ENCODE measurements at places on chromosomes 7 and 10.
A peak's percentile ranks its signal among the peaks of the same experiment; 100 is the strongest.

GRCh38 chr7:38335492-38336147 lies 62.2 kb upstream of the TARP start:
- DNase-seq: peak; percentile 80

DNA sequence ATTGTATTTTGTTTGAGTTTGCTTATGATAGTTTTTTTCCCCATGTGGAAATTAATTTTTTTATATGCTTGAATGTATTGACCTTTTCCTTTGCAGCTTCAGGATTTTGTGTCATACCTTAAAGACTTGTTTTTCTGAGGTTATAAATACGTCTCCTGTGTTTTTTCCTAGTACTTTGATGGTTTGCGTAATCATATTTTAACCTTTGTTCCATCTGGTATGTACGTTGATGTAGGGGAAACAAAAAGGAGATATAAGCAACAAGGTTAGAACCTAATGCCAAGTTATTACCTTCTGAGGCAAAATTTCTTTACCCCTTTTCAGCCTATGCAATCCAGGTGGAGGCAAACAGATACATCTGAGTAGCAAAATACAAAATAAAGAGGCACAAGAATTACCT lies 17.9 kb downstream of the FGL2 start:
- no peak for DNase-seq

- no peak for DNase-seq
Measured at GRCh38 chr10:55330486-55330885, 529.5 kb upstream of the PCDH15 start.

GRCh38 chr7:123819001-123819400 lies 26.0 kb upstream of the HYAL4 start:
- DNase-seq: no peak

GRCh38 chr7:28182071-28182471 lies 1.5 kb upstream of the JAZF1 start:
- no peak for DNase-seq

DNA sequence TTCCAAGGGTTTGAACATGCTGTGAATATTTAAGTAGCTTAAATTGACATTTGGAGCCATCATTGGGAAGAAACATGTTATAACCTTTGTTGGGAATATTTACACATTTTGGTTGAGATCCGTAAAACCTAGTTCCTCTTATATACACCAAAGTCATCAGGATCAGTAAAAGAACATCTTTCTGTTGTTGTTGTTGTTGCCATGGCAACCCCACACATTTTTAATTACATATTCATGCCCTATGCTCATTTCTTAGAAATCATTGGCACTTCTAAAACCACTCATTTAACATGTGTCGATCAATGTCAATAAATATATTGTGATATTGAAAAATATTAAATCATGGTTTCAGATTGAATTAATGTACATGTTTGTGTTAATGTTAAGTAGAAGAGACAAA lies 122.6 kb downstream of the POU6F2 start:
- DNase-seq: no peak

- DNase-seq: peak; percentile 72
Measured at GRCh38 chr10:125812128-125812750, 10.8 kb downstream of the UROS start.

DNA sequence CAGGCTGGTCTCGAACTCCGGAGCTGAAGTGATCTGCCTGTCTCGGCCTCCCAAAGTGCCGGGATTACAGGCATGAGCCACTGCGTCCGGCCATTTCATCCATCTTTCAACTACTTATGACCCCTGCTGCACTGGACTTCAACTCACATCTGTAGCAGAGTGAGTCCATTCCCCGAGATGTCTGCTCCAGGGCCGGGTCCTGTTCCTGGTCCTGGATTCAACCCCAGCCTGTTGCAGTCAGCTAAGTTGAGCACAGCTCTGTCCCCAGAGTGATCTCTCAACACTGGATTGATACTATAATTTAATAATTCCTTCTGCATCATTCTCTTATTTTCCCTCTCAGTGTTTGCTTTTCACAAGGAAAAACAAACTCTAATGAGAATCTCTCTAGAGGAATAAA lies 25.8 kb downstream of the PRTFDC1 start:
- no peak for DNase-seq

- no peak for DNase-seq
Measured at GRCh38 chr10:109191823-109192222, 731.5 kb downstream of the XPNPEP1 start.

- DNase-seq: no peak
Measured at GRCh38 chr10:132554053-132554990, 16.7 kb downstream of the INPP5A start.

DNA sequence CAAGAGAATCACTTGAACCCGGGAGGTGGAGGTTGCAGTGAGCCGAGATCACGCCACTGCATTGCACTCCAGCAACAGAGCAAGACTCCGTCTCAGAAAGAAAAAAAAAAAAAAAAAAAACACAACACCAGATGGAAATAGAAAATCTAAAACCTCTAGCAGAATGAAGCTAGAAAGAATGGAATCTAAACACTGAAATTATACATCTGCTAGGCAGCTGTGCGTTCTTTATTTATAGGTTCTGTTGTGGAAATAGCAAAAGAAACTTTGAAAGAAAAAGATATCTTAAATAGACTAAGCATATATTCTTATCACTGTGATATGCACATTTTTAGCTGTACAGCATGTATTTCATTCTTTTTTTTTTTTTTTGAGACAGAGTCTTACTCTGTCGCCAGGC lies 17.1 kb downstream of the BMPR1A start:
- DNase-seq: no peak

GRCh38 chr7:5064391-5065106 lies 18.9 kb downstream of the RBAK start:
- DNase-seq: no peak

DNA sequence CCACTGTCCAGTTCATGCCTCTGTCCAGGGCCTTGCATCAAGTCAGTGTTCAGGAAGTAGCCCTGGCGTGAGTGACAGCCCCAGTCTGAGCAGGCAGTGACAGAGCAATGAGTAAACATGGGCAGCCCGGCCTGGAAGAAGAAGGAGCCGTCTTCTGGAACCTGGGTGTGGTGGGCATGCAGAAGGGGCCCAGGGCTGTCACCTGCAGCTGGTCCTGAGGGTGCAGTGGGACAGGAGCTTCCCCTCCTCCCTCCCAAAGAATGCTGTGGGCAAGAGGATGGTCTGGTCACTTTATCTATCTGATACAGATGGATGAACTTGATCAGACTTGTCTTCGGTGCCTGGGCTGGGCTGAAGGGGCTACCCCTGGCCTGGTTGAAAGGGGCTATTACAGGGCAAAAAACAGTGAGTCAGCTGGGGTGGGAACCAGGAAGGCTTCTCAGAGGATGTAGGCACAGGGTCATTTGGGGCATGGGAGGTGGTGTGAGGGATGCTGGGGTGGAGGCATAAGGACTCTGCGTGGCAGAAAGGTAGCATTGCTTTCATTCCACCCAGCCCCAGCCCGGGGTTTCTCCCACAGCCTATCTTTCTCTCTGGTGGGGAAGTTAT lies 42.7 kb upstream of the PPIF start:
- DNase-seq: no peak

DNA sequence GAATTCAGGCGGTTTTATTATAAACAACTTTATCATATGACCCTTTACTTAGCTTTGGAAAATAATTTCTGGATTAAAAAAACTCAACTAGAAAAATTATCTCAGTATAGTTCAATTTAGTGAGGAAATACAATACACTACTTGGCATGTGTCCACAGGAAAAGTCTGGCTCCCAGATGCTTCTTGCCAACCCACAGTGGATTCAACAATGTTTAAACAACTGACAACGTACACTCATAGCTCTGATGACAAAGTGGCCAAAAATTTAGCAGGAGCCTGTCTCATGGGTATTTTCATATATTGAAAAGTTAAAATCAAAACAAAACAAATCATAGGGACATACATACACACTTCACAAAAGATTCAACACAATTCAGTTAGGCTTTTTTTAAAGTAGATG lies 158.8 kb downstream of the SKAP2 start:
- peak; percentile 75 for DNase-seq

DNA sequence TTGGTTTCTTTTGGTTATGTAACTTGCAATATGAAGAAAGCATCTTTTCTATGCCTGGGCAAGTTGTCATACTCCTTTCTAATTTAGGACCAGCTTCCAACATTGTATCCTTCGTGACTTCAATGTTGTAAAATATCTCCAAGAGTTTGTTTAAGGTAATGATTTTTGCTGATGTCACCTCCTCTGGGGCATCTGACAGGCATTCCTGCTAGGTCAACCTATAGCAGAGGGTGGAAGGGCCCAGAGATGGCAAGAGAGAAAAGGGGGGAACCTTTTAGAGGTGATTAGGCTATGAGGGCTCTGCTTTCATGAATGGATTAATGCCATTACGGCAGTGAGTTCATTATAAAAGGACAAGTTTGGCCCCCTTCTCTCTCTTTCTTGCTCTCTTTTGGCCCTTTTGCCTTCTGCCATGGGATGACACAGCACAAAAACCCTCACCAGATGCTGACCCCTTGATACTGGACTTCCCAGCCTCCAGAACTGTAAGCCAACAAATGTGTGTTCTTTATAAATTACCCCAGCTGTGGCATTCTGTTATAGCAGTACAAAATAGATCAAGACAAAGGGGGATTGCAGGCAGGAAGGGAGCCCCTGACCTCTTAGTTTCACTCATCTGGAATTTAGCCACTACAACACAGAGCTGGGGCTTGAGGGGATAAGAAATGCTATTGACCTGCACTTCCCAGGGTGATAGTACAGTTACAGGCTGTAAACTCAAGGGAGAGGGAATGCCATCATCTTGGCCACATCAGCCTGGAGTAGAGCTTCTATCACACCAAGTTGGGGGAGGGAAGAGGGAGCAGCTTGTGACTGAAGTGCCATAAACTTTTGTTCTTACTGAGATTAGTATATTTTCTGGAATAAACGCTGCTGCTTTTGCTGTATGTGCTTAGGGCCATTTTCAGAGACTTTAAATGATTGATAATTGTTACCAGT lies 195.9 kb downstream of the CFTR start:
- no peak for DNase-seq

DNA sequence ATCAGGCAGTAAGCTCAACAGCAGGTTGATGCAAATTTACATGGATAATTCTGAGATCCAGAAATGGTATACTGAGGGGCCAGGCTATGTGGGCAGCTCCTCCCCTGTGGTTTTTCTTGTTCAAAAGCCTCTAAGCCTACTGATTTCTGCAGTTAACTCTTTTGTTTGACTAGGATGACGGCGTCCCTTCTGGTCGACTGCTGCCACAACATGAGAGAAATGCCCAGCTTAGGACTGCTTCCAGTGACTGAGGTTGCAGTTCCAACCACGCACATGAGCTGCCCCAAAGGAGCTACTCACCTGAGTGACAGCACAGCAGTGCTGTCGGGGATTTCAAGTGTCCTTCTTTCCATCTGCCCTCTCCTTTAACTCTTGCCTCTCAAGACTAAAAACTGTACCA lies 973.0 kb upstream of the GHITM start:
- no peak for DNase-seq

DNA sequence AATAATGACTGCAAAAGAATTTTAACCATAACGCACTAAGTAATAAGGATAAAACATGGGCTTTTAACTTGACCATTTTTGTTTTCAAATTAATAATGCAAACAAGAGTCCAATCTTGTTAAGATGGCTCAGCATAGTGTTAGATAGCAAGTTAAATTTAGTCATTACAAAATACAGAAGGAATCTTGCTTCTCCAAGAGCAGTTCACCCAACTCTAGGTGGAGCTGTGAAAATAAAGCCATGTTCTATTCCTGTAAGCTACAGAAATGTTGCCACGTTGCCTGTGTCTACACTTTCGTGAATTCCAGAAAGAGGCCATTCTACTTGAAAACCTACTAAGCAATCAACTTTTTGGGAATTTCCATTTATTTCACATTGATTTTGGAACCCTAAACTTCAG lies 191.9 kb downstream of the SFMBT2 start:
- DNase-seq: no peak

GRCh38 chr7:134931487-134931886 lies 54.8 kb upstream of the AGBL3 start:
- DNase-seq: no peak

DNA sequence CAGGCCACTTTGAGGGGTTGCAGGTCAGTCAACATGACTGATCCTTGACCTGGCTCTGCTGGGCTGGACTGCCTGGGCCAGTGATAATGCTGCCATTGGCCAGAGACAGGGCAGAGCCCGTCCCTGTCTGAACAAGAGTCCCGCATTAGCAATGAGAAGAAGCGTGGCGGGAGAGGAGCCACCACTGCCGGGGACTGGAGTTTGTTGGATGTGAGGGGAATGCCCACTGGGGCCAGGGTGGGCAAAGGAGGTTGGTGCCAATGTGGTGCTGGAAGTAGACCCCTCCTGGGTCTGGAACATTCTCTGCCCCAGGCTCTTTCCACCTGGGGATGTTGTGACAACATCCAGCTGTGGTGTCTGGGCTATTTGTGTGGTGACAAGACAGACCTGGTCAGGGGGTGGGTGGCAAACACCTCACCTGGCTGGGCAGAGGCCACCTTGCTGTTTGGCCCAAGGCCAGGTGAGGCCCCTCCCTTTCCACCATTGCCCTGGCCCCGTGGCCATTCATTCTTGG lies 7.6 kb downstream of the SAP25 start:
- no peak for DNase-seq

DNA sequence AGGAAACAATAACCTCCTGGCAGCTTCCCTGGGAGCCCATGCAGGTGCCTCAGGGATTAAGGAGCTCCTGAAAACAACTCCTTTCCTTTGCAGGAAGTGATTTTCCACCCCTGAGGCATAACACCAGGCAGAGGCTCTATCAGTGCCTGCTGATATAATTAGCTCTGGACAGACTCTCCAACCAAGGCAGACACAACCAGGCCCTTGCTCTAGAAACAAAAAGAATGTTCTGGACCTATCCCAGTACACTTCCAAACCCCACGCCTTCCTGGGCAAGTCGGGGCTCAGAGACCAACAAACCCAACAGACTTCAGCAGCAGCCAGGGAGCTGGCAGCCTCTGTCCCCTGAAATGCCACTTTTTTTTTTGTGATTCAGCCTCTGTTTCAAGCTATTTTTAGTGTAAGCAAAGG lies 247.1 kb downstream of the KCNMA1 start:
- no peak for DNase-seq

GRCh38 chr7:139743967-139744767 lies 33.6 kb downstream of the HIPK2 start:
- no peak for DNase-seq

DNA sequence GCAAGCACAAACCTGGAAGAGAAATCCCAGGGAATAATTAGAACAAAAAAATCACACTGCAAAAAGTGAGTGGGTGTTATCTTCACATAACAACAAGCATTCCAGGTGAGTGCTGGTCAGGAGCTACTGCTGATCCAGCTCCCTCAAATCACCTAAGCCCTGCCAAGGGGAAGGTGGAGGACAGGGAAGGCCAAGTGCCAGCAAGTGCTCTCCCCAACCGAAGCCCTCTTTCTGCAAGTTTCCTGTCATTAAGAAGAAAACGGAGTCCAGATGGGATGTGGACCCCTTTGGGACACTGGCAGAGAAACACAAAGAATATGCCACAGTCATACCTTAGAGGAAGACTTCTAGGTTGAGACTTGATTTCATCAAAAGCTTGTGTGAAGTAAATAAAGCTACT lies 933.0 kb upstream of the ZNF722 start:
- no peak for DNase-seq

DNA sequence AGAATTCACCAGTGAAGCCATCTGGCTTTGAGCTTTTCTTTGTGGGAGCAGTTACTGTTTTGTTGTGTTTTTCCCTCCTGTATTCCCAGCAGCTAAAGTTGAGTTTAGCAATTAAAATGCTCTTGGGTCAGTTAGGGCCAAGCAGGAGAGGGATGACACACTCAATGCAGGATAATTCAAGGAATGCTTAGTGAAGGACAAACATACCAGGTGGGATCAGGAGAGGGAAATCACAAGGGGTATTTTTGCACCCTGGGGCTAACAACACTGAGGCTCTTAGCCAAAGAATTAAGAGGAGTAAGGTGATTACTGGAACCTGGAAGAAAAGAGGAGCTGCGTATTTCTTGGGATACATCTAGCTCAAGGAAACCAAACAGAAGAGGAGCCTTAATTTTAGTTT lies 82.4 kb upstream of the KCND2 start:
- no peak for DNase-seq
